Spinal cord (tissue), 10 donors: ENCODE measurements at places on chromosomes 7 and 10. TPM values are rescaled to one million over a fixed set of nuclear protein-coding genes. Genes with fewer than 3 reads are reported as not detected.

DNA sequence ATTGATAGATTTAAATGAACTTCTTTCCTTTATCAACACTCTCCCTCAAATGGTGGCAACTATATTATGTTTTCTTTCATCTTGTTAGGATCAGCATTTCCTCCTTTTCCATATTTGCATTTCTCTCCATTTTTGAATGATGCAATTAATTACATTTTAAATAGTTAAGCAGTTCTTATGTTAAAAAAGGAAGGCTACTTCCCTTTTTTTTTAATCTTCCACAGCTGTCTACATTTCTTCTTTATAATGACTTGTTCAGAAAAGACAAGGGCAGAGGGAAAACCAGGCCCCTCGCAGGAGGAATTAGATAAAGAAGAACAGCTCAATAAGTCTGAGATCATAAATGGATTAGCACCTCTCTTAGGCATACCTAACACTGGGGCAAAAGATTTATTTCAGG, 208.9 kb downstream of the ARL4A start:
- H3K27me3 ChIP-seq, result no peaks in the 10 kb centered on the region
- no peak for DNase-seq
- no peak overlapping the region for H3K4me3 ChIP-seq
- no peaks in the 10 kb centered on the region for H3K4me1 ChIP-seq

DNA sequence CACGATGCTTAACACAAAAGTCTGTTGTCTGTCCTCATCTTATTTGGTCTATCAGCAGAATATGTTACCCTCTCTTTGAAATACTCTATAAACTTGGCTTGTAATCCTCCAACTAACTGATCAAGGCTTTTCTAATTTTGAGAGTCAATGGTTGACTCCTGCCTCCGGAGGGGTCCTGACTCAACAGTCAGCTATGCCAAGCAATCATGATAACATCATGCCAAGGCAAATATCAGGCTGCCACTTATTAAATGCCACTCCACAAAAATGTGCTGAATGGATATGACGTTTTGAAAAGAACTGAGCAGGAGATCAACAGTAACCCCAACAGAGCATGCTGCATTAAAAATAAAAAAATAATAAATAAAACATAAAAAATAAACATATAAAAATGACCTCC, 116.1 kb downstream of the PARD3 start:
- H3K36me3 ChIP-seq, result peaks cover 6% of the 10 kb centered on the region
- H3K27me3 ChIP-seq, result no peaks in the 10 kb centered on the region
- no peak overlapping the region for H3K4me3 ChIP-seq
- H3K27ac ChIP-seq, result no peak overlapping the region
- H3K4me1 ChIP-seq, result peaks cover 8% of the 10 kb centered on the region
- no peak for DNase-seq

The PON3 gene
- 4.0 TPM for total RNA-seq

The KLLN gene
- total RNA-seq, result 0.69 TPM

GRCh38 chr7:95925236-95925635, 152.9 kb downstream of the DYNC1I1 start:
- no peaks in the 10 kb centered on the region for H3K27me3 ChIP-seq
- no peaks in the 10 kb centered on the region for H3K4me1 ChIP-seq
- no peaks in the 10 kb centered on the region for H3K36me3 ChIP-seq
- no peak overlapping the region for H3K27ac ChIP-seq

The PPP1R9A gene
- 41.4 TPM for total RNA-seq
